Left renal pelvis (tissue), 4 donors: ENCODE measurements at places on chromosomes 13 and 19.

DNA sequence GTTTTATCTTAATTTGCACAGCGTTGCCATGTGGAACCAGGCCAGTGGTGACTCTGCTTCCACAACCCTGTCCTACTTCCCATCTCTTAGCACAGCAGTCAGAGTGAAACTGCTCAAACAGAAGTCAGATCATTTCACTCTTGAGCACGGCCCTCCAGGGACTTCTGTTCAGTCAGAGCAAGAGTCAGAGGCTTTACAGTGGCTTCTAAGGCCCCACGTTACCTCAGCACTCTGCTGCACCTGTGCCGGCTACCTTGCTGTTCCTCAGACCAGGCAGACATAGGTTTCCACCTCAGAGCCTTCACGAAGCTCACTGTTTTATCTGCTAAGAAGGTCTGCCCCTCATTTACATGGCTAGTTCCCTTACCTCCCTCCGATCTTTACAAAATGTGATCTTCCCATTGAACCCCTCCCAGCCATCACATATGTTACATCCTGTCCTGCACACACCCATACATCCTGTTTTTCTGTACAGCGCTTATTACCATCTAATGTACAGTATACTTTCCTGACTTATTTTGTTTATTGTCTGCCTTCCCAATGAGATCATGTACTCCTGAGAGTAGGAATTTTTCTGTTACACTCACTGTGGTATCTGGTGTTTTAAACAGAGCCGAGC lies 41.6 kb downstream of the TM9SF2 start:
- DNase-seq: no peak

- DNase-seq: no peak
These were observed 190.9 kb upstream of the KLF12 start for GRCh38 chr13:74325106-74325505.

- no peak for DNase-seq
These were observed 27.2 kb upstream of the SEMA6B start for GRCh38 chr19:4586691-4587090.

DNA sequence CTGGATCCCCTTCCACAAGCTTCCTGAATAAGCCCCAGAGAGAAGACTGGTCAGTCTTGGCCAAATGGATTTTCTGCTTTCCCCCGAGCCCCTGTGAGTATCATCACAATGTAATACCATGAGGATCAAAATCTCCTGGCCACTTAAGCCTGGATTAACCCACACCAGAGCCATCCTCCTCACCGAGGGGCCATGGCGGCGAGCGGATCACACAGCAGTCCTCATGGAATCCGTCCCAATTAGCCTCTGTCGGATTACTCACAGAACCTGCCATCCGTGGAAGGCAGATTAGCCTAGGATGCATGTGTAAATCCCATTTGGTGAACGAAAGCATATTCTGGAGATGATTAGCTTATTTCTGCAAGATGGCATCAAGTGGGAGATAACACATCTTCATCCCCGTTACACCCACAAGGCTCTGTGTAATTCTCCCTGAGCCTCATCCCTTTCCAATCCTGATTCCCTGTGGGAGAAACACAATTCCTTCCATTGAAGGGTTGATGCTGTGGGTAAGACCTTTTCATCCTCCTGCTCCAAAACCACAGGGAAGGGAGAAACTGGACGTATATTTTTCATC lies 42.5 kb downstream of the GNG7 start:
- DNase-seq: no peak

GRCh38 chr13:43356567-43356966 lies 333.2 kb downstream of the DNAJC15 start:
- DNase-seq: no peak

DNA sequence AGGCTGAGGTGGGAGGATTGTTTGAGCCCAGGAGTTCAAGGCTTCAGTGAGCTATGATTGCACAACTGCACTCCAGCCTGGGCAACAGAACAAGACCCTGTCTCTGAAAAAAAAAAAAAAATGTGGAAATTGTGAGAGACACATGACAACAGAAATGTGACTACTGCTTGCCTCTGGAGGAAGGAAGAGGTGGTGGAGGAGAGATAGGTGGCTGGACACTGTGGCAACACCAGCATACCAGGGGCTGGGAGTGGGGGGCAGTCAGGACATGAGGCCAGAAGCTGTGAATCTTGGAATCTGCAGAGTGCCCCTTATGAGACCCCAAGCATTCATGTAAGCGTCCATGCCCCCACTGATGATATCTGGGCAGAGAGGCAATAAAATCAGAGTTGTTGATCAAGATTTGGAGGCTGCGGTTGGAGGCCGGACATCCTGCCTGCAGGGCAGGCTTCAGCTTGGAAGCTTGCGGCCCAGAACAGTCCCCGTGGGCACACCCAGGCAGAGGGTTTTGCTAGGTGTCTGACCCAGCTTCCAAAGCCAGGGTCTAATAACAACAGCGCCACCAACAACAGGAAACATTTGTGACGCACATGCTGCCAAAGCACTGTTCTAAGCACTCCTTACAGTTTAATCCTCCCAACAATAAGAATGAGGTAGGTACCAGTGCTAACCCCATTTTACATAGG lies 16.9 kb downstream of the FAM187B start:
- DNase-seq: no peak

DNA sequence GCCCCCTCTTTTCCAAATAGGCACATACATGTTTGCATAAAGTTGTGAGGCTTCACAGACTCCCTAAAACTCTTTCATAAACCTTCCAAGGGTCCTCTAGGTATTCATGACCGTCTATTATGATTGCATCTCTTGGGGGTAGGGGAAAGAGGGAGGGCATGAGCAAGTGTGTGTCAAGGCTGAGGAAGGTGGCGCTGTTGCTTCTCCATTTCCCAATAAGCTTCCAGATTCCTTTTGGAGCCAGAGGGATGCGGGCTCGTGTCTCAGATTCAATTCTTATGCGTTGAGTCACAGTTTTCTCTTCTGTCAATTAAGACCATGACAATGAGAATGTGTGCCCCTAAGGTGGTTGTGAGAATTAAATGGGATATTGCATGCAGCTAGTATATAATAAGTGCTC lies 51.0 kb upstream of the CYP2A7 start:
- DNase-seq: no peak

DNA sequence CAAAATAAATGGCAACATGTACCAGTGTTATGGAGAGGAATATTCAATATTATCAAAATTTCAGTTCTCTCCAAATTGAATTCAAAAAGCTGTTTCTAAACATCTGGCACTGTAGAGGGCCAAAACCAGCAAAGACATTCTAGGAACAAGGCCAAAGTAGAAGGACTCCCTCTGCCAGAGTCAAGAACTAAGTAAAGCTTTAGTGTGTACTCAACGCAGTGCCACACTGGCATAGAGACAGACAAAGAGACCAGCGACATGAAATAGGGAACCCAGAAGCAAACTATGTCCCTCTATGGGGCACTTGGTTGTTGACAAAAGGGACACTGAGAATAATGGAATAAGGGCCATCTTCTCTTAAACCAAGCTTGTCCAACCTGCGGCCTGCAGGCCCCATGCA lies 15.6 kb downstream of the SCGB2B2 start:
- no peak for DNase-seq

DNA sequence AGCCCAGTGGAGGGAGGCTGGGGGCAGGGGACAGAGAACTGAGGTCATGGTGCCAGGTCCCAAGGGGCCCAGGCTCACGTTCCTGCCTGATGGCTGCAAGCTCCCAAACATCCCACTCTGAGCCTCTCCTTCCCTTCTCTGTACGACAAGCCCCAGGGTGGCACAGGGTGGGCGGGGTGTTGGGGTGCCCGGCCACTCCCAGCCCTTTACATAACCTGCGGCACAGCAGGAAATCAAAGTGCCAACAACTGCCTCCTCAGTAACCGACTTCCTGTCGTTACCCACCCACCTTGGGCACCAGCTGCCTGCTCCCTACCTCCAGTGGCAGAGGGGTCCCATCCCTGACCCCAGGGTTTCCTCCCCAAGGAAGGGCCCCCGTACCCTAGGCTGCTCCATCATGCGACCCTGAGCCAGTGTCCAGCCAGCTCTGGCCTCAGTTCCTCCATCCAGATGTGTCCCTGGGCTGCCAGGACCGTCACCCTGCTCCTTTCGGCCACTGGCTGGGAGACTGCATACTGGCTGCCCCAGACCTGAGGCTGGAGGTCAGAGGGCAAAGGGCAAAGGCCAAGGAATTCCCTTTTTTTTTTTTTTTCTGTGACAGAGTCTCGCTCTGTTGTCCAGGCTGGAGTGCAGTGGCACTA lies 27.7 kb upstream of the NFIC start:
- no peak for DNase-seq

DNA sequence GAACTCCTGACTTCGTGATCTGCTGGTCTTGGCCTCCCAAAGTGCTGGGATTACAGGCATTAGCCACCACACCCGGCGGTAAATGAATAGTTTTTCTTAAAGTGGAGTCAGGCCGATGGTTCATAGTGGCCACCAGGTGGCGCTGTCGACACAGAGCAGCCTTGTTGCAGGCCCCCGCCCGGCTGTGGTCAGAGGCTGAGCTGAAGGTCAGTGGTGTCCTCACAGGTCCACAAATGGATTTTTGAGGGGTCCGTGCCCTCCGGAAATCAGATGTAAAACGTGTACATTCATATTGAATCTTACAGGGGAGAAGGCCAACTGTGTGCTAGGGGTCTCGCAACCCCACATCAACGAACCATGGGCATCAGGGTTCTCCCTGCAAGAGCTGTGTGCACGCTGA lies 13.4 kb upstream of the WDR18 start:
- no peak for DNase-seq
